ENCODE measurements at places on chromosomes 3 and 15. TPM values are rescaled to one million over a fixed set of nuclear protein-coding genes. Genes with fewer than 3 reads are reported as not detected.

- H3K4me1 ChIP-seq, result peaks cover 8% of the 10 kb centered on the region
- no peak for DNase-seq
- H3K4me3 ChIP-seq, result no peak overlapping the region
- H3K36me3 ChIP-seq, result no peaks in the 10 kb centered on the region
- H3K27ac ChIP-seq, result no peak overlapping the region
Measured at GRCh38 chr3:43399034-43399433, 112.7 kb downstream of the SNRK start.

- H3K4me3 ChIP-seq, result no peak overlapping the region
- H3K4me1 ChIP-seq, result no peaks in the 10 kb centered on the region
- no peaks in the 10 kb centered on the region for H3K36me3 ChIP-seq
Measured at GRCh38 chr15:52421029-52421428, 107.7 kb downstream of the MYO5A start.

GRCh38 chr3:100084100-100084806 lies 30.0 kb downstream of the FILIP1L start:
- H3K4me1 ChIP-seq, result peaks cover 12% of the 10 kb centered on the region
- no peaks in the 10 kb centered on the region for H3K36me3 ChIP-seq
- no peak for DNase-seq
- H3K27me3 ChIP-seq, result no peaks in the 10 kb centered on the region
- H3K4me3 ChIP-seq, result no peak overlapping the region

DNA sequence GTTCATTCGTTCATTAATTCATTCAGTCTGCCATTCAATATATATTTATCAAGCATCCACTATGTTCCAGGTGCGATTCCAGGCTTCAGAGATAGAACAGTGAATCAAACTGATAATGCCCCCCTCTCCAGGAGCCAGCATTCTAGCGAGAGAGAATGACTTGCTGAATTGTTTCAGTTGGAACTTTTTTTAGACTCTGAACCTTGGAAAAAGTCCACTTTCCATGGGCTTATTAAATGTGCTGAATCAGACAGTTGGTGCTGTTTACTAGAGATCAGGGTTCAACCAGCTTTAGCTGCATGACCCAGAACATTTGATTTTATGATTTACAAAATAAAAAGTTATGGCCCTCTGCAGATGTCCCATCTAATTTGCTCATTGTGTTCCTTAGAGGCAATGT lies 213.2 kb downstream of the THSD4 start:
- peaks cover 5% of the 10 kb centered on the region for H3K4me1 ChIP-seq
- H3K36me3 ChIP-seq, result no peaks in the 10 kb centered on the region
- no peak for DNase-seq
- H3K27me3 ChIP-seq, result no peaks in the 10 kb centered on the region
- H3K27ac ChIP-seq, result peak overlapping the region; percentile 30

GRCh38 chr3:4514321-4514720 lies 21.2 kb downstream of the ITPR1 start:
- no peak overlapping the region for H3K27ac ChIP-seq
- peaks cover 16% of the 10 kb centered on the region for H3K4me1 ChIP-seq
- H3K27me3 ChIP-seq, result no peaks in the 10 kb centered on the region
- H3K4me3 ChIP-seq, result no peak overlapping the region
- no peaks in the 10 kb centered on the region for H3K36me3 ChIP-seq

GRCh38 chr3:66394753-66395249 lies 106.0 kb downstream of the LRIG1 start:
- no peaks in the 10 kb centered on the region for H3K4me1 ChIP-seq
- H3K27me3 ChIP-seq, result no peaks in the 10 kb centered on the region
- no peak overlapping the region for H3K4me3 ChIP-seq
- DNase-seq, result no peak

- H3K36me3 ChIP-seq, result no peaks in the 10 kb centered on the region
- H3K27ac ChIP-seq, result no peak overlapping the region
- no peak overlapping the region for H3K4me3 ChIP-seq
- no peak for DNase-seq
- no peaks in the 10 kb centered on the region for H3K27me3 ChIP-seq
- no peaks in the 10 kb centered on the region for H3K4me1 ChIP-seq
Measured at GRCh38 chr15:71925145-71925544, 114.8 kb downstream of the NR2E3 start.

Gene DPPA2
- total RNA-seq, result not detected

DNA sequence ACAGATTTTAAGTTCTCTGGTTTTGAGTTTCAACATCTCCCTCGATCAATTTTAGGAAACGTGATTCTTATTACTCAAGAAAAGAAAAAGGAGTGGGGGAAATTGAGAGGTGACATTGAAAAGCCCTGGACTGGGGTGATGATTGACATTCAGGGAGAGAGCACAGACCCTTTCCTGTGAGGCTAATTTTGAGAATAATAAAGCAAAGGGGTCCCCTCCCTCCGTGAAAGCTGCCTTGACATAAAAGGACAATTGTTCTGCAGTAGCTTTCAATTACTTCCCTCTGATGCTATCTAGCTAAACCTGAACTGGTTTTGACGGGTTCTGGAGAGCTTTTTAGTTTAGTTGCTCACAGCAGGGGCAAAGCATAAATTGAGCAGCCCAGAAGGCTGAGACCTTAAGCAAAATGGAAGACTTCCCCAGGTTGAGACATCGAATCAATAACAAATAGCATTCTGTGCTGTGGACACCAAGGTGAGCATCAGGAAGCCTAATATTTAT lies 14.4 kb upstream of the CMTM8 start:
- no peak for DNase-seq
- no peaks in the 10 kb centered on the region for H3K27me3 ChIP-seq
- no peaks in the 10 kb centered on the region for H3K36me3 ChIP-seq
- H3K27ac ChIP-seq, result no peak overlapping the region
- H3K4me3 ChIP-seq, result no peak overlapping the region
- H3K4me1 ChIP-seq, result no peaks in the 10 kb centered on the region

- no peak overlapping the region for H3K4me3 ChIP-seq
- peaks cover 41% of the 10 kb centered on the region for H3K36me3 ChIP-seq
- no peak for DNase-seq
- H3K27me3 ChIP-seq, result no peaks in the 10 kb centered on the region
- peak overlapping the region; percentile 31 for H3K27ac ChIP-seq
Measured at GRCh38 chr15:52657338-52657737, 21.9 kb downstream of the ATOSA start.

DNA sequence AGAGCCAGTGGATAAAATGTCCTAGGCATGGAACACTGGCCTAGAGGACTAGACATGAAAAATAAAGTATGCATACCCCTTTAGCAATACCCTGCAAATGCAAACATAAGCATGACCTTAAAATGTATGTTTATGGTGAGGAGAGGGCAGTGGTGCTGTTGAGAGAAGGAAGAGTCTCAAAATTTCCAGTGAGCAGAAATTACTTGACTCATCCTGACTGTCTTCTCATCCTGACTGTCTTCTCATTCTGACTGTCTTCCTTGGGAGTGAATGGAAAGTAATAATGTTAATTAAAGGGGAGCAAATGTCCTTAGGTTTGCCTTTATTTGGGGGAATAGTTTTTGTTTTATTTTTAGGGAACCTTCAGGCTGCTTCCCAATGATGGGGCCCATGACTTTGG lies 121.5 kb upstream of the GALNT15 start:
- H3K4me3 ChIP-seq, result no peak overlapping the region
- no peak for DNase-seq
- peaks cover 5% of the 10 kb centered on the region for H3K4me1 ChIP-seq
- H3K27ac ChIP-seq, result no peak overlapping the region
- no peaks in the 10 kb centered on the region for H3K36me3 ChIP-seq

DNA sequence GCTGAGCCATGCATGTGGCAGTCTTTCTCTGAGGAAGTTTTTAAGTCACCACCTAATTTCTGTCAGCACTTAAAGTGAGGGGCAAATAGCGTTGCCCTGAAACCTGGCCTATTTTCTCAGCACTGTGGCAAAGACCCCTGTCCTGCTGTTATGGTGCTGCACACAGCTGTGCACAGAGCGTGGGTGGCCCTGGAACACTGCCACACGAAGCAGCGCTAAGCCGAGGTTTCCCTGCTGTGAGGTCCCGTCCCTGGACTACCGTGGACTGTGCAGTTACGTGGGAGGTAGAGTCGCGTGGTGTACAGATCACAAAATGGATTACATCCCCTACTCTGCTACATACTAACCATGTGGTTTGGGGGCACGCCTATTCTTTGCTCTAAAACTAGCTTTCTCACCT lies 101.6 kb upstream of the NR2E3 start:
- no peak for DNase-seq
- H3K27me3 ChIP-seq, result no peaks in the 10 kb centered on the region
- H3K4me1 ChIP-seq, result peaks cover 5% of the 10 kb centered on the region
- H3K27ac ChIP-seq, result no peak overlapping the region

GRCh38 chr3:153670577-153670976 lies 450.6 kb upstream of the ARHGEF26 start:
- H3K27ac ChIP-seq, result no peak overlapping the region
- no peak for DNase-seq

GRCh38 chr3:177597311-177598096 lies 400.2 kb upstream of the TBL1XR1 start:
- no peak for DNase-seq
- H3K36me3 ChIP-seq, result no peaks in the 10 kb centered on the region
- H3K4me3 ChIP-seq, result no peak overlapping the region
- H3K4me1 ChIP-seq, result peaks cover 49% of the 10 kb centered on the region
- H3K27ac ChIP-seq, result peak overlapping the region; percentile 45
- no peaks in the 10 kb centered on the region for H3K27me3 ChIP-seq

- no peaks in the 10 kb centered on the region for H3K27me3 ChIP-seq
- H3K4me1 ChIP-seq, result no peaks in the 10 kb centered on the region
- H3K36me3 ChIP-seq, result no peaks in the 10 kb centered on the region
- no peak overlapping the region for H3K27ac ChIP-seq
Measured at GRCh38 chr3:162217647-162218046, 721.0 kb downstream of the OTOL1 start.

Gene CLDN11
- 11.7 TPM for total RNA-seq

Gene CCK
- 0.67 TPM for total RNA-seq

- H3K4me3 ChIP-seq, result no peak overlapping the region
- no peaks in the 10 kb centered on the region for H3K4me1 ChIP-seq
- H3K27ac ChIP-seq, result no peak overlapping the region
- no peaks in the 10 kb centered on the region for H3K27me3 ChIP-seq
- no peaks in the 10 kb centered on the region for H3K36me3 ChIP-seq
Measured at GRCh38 chr3:14245248-14245639, 66.6 kb downstream of the LSM3 start.

Gene RAF1
- total RNA-seq, result 91.6 TPM

GRCh38 chr3:151391720-151392119 lies 7.2 kb upstream of the P2RY12 start:
- no peak overlapping the region for H3K27ac ChIP-seq
- no peaks in the 10 kb centered on the region for H3K36me3 ChIP-seq
- H3K4me3 ChIP-seq, result no peak overlapping the region
- DNase-seq, result no peak
- H3K27me3 ChIP-seq, result no peaks in the 10 kb centered on the region

Gene IL17RB
- 12.4 TPM for total RNA-seq

Gene RFTN1
- 69.4 TPM for total RNA-seq

DNA sequence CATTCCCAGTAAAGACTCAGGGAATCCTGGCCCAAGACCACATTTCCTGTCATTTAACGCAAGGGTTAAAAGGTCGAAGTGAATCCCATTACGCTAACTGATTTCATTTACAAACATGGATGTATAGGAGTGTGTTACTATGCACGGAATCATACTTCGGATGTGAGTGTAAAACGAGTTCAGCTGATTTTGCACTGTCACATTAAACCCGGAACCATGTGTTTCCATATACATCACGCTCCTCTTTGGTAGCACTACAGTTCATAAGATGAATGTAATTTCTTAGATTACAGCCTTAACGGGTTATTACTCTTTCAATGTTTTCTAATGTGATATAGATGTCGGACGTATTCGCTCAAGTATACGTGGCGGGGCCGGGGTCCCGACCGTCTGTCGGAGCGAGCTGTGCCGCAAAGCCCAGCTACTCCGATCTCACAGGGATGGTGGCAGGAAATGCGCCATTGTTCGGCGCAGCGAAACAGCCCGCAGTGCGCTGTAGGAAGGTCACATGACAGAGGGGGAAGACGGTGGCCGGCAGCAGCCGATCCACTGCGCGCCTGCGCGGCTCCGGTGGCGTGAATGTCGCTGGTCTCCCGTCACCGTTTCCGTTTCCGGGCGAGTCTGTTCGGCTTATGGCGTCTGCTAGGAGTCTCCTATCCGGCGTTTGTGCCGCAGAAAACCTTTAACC lies 97.3 kb downstream of the NPAP1 start:
- H3K27me3 ChIP-seq, result no peaks in the 10 kb centered on the region
- no peak overlapping the region for H3K27ac ChIP-seq
- H3K36me3 ChIP-seq, result no peaks in the 10 kb centered on the region
- H3K4me3 ChIP-seq, result peak overlapping the region; percentile 46
- no peaks in the 10 kb centered on the region for H3K4me1 ChIP-seq
- DNase-seq, result peak; percentile 85

DNA sequence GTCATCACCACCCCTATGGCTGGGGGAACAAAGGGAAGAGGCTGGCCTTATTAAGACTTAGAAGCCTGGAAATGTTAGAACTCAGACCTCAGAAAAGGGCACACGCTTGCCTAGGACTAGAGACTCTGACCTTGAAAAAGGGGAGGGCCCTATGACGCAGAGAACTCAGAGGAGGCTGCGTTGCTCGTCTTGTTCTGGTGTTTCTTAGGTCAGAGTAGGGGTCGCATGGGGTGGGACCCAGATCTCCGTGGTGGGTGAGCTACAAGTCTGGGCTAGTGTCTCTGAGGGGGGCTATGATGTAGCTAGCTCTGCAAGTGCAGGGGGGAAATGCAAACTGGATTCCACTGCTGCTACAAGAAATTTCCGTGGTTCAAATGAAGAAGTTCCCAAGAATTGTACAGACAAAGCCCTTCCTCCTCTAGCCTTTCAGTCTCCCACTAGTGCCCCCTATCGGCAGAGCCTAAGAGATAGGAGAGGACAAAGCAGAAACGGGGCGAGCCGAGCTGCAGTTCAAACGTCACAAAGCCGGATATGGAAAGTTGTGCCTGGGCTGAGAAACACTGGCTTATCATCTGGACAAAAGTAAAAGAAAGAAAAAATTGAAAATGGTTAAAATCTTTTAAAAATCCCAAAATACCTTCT lies 392.9 kb upstream of the ROBO2 start:
- H3K27me3 ChIP-seq, result no peaks in the 10 kb centered on the region
- DNase-seq, result no peak
- H3K27ac ChIP-seq, result no peak overlapping the region
- H3K36me3 ChIP-seq, result no peaks in the 10 kb centered on the region

Gene ZIC1
- not detected for total RNA-seq

GRCh38 chr3:134792700-134793099 lies 2.4 kb upstream of the EPHB1 start:
- DNase-seq, result no peak
- H3K27ac ChIP-seq, result no peak overlapping the region
- H3K36me3 ChIP-seq, result no peaks in the 10 kb centered on the region
- H3K4me1 ChIP-seq, result peaks cover 19% of the 10 kb centered on the region

DNA sequence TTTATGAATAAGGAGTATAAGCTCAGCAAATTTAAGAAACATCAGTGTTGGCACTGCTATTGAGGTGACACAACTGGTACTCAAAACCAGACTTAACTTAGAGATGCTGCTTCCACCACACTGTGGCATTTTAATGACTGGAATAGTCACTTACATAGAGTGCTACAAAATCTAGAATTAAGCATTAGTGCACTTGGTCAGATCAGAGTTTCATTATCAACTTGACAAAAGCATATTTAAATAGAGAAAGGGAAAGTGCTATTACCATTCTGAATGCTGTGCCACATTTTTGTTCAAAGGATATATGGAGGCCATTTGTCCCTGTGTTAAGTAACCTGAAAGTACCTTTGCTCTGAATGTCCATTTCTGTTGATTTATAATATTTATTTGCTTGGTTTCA lies 800.7 kb upstream of the ALCAM start:
- H3K4me3 ChIP-seq, result no peak overlapping the region
- H3K4me1 ChIP-seq, result no peaks in the 10 kb centered on the region
- H3K36me3 ChIP-seq, result no peaks in the 10 kb centered on the region
- no peaks in the 10 kb centered on the region for H3K27me3 ChIP-seq

- H3K36me3 ChIP-seq, result no peaks in the 10 kb centered on the region
- H3K4me1 ChIP-seq, result no peaks in the 10 kb centered on the region
- DNase-seq, result no peak
- no peak overlapping the region for H3K27ac ChIP-seq
- peaks cover 4% of the 10 kb centered on the region for H3K27me3 ChIP-seq
- H3K4me3 ChIP-seq, result no peak overlapping the region
Measured at GRCh38 chr15:76961268-76962011, 29.9 kb downstream of the RCN2 start.

Data from upper lobe of right lung (tissue), 1 donor.